Left renal cortex interstitium (tissue), 4 donors: ENCODE measurements at places on chromosomes 16 and 17. TPM values are rescaled to one million over a fixed set of nuclear protein-coding genes. Genes with fewer than 3 reads are reported as not detected.
A peak's percentile ranks its signal among the peaks of the same experiment; 100 is the strongest.

The RAD51D gene
- 9.8 TPM for polyA plus RNA-seq

DNA sequence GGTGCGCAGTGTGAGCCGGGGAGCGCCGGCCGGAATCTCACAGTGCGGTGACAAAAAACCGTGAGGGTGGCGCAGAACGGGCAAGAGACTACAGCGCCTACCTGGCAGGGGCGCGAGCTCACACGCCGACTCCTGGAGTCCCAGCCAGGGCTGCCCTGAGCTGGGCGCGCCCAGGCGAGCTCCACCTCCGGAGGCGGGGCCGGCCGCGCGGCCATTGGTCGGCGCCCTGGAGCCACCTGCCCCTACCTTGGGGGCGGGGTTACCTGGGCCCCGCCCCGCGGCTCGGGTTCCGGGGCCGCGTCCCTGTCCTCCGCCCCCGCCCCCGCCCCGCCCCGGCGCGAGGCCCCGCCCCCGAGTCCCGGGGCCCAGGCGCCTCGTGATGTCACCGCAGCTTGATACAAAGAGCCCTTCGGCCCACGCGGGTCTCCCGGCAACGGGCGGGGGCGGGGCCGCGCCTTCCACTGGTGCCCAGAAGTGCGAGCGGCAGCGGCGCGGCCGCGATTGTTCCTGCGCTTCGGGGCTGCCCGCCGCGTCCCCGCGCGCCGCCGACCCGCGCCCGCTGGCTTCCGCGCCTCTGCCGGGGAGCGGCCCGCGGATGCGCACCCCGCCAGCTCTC is 96.3 kb downstream of the RAB11FIP4 start:
- DNase-seq, result peak; percentile 70

GRCh38 chr16:59522826-59523225 is 788.7 kb upstream of the GOT2 start:
- DNase-seq, result no peak

The RAPGEFL1 gene
- 17.1 TPM for polyA plus RNA-seq

- no peak for DNase-seq
Observed at GRCh38 chr17:77439189-77440018, 298.6 kb downstream of the SEC14L1 start.

The SMIM22 gene
- polyA plus RNA-seq, result 11.9 TPM

- peak; percentile 82 for DNase-seq
Observed at GRCh38 chr16:30786936-30787612, at the start of gene ZNF629. ZNF629 (minus strand) TSS chr16:30787205; CDS start chr16:30784482, 2,723 bp downstream.

The SLFN14 gene
- 0.10 TPM for polyA plus RNA-seq

GRCh38 chr17:65099941-65100315 is 37.2 kb upstream of the RGS9 start:
- no peak for DNase-seq

DNA sequence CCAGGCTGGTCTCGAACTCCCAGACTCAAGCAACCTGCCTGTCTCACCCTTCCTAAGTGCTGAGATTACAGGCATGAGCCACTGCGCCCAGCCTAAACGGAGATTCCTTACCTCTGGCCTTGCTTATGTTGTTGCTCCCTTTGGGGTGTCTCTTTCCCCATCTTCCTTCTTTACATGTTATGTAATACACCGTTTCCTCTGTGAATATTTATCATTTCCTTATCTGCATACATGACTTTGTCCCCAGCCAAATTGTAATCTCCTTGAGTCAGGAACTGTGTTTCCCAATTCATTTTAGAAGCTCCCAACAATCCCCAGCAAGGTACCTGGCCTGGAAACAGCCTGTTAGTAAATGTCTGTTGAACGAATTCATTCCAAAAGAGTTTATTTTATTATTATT is 15.7 kb downstream of the COPZ2 start:
- no peak for DNase-seq

- DNase-seq, result no peak
Observed at GRCh38 chr17:1617620-1618174, 10.9 kb downstream of the SLC43A2 start.

- DNase-seq, result no peak
Observed at GRCh38 chr17:63285551-63285950, 160.6 kb downstream of the CYB561 start.

The KRTAP9-4 gene
- not detected for polyA plus RNA-seq

- no peak for DNase-seq
Observed at GRCh38 chr17:42361781-42362186, 26.5 kb downstream of the STAT3 start.

The FTSJ3 gene
- 92.1 TPM for polyA plus RNA-seq

- DNase-seq, result no peak
Observed at GRCh38 chr17:10888858-10889257, 51.0 kb upstream of the PIRT start.

- no peak for DNase-seq
Observed at GRCh38 chr17:11081342-11081741, 159.7 kb upstream of the SHISA6 start.

DNA sequence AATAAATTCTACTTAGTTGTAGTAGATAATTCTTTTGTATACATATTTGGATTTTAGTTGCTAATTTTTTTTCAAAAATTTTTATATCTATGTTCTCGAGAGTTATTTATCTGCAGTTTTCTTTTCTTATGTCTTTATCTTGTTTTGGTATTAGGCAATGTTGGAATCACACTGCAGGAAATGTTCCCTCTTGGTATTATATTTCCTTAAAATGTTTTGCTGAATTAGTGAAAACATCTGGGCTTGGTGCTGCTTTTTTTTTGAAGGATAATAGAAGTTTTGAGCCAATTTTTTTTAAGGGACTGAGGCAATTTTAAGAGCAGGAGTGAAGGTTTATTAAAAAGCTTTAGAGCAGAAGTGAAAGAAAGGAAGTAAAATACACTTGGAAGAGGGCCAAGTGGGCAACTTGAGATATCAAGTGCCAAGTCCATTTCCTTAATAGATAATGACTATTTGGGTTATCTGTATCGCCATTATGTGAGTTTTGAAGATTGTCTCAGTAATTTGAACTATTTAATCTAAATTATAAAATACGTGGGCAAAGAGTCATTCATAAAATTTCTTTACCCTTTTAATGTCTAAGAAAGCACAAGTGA is 1390.1 kb upstream of the CDH8 start:
- no peak for DNase-seq

- DNase-seq, result no peak
Observed at GRCh38 chr17:1560101-1560857, 2.3 kb downstream of the PITPNA start.

DNA sequence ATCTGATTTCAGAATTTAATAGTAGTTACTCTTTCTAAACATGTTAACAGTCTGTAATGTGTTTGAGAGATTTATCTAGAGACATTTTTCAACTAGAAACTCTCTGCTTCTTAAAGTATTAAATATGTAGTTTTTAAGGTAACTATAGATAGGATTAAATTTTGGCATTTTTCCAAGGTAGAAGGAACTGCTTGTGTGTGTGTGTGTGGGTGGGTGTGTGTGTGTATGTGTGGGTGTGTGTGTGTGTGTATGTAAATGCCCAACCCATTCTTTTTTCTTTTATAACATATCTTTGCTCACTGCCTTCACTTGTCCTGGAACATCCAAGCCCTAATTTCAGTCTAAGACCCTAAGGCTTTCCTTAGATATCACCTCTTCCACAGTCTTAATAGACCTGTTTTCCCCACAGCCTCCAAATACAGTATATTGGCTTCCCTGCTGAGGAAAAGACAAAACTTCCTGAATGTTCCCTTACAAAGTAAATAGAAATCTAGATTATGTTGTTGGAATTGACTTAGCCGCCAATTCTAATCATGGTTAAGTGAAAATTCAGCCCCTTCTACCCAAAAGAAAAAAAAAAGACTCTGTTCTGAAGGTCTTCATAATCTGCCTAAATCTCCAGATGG is 33.5 kb downstream of the NUP93 start:
- no peak for DNase-seq

The CTRB2 gene
- 0.09 TPM for polyA plus RNA-seq

The FNDC8 gene
- 0.22 TPM for polyA plus RNA-seq

GRCh38 chr16:2328428-2328827 is 12.1 kb downstream of the ABCA3 start:
- no peak for DNase-seq

- DNase-seq, result no peak
Observed at GRCh38 chr16:7524419-7524818, 191.8 kb downstream of the RBFOX1 start.

The PDE6G gene
- polyA plus RNA-seq, result 16.8 TPM

DNA sequence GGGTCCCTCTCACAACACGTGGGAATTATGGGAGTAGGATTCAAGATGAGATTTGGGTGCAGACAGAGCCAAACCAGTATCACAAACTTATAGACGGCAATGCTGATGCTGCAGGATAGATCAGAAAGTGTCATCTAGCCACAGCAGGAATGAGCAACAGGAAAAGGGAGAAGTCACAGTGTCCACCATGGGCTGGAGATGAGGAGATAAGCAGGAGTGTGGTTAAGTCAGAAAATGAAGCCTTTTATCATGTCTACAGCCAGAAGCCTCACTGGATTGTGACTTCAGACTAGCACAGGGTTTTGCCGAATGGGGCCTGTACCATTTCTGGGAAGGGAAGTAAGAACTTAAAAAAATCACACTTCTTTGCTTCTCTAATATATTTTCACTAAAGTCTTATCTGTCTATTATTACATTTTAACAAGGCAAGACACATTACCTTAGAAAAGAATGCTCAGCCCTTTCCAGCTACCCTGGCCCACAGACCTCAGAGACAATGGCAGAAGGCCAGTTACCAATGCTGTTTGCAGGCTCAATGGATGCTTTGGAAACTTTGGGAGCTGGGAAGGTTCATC is 490.2 kb upstream of the SALL1 start:
- DNase-seq, result no peak

GRCh38 chr16:27367461-27368357 is 34.3 kb upstream of the IL21R start:
- peak; percentile 13 for DNase-seq

DNA sequence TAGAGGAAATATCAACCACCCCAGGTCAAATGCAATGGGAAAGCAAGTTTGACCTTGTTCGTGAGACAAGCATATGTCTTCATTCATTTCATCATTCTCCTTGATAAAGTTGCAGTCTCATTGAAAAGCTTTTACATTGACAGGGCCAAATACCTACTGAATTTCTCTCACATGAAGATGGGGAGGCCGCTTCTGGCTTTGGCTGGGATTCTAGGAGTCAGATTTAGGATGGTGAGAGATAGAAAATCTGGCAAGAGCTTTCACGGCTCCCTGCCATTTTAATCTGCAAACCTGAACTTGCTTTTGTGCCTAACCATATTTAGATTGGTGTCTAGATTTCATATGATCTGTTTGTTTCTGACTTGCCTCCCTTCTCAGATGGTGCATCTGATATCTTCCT is 88.0 kb downstream of the TMEM100 start:
- DNase-seq, result no peak

GRCh38 chr17:46122486-46122871 is 70.8 kb downstream of the KANSL1 start:
- no peak for DNase-seq

DNA sequence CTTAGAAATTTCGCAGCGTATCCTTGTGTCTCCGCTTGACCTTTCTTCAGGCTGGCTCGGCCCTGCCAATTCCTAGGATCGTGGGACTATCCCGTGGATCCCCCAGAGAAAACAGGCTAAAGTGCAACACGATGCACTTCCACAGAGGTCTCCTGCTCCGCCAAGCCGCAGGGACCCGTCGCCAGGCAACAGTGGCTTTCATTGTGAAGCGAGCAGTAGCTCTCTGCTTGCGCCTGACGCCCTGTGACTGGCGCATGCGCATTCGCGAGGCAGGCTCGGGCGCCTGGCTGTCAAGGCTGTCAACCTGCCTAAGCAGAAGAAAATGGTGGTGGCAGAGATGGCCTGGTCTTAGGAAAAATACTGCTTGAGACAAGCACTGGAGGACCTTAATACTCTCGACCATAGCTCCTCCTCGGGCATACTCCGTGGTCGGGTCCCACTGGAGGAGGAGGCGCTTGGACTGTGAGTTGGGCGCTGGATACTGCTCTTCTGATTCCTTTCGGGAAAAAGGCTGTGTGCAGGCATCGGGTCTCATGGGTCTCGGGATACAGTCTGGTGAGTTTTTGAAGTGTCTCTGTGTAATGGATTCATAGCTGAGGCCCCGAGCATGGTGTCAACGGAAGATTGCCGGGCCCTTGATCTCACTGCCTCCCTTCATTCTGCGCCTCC is 2336.1 kb downstream of the TP53TG3F start:
- no peak for DNase-seq

DNA sequence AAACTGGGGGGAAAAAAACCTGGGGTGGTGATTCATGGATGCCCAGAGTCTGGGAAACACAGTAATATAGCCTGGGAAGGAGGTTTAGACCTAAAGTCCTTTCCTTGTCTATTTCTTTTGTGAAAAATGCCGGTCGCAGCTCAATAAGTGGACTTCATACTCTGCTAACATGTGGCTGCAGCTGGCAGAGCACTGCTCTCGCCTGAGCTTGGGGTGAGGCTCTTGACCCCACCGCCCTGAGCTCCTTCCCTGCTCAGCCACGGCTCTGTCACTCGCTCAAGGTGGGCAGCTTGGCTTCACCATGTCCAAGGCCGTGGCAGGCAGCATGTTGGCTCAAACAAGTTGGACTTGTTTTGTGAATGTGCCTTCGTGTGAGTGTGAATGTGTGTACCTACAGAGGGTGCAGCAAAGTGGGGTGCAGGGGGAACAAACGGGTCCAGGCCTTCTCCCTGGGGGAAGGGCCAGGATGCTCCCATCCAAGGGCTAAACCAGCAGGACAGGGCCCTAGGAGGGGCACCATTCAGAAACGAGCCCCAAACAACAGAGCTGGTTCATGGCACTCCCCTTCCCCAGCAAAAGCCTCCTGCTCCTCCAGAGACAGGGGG is 4.9 kb downstream of the FA2H start:
- DNase-seq, result no peak

GRCh38 chr17:81400154-81400977 is 5.1 kb downstream of the BAHCC1 start:
- DNase-seq, result no peak

DNA sequence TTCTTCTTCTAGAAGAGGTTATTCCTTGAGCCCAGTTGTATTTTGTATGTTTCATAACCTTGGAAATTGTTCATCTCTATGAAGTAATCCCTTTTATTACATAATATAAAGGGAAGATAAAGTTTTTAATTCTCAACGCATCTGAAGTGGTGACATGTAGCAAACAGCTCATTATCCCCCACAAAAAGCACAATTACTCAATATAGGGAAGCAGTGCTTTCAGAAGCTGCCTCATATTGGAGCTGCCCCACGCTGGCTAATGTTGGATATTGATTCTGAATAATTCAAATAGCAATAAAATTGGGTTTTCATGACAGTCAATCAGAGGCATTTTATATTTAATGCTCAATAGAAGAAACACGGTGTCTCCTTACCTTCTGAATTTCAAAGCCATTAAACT is 604.3 kb upstream of the RBFOX1 start:
- DNase-seq, result no peak

- no peak for DNase-seq
Observed at GRCh38 chr16:56728980-56729734, 772 bp upstream of the NUP93 start.
